ENCODE measurements at places on chromosomes 5 and 9. TPM values are rescaled to one million over a fixed set of nuclear protein-coding genes. Genes with fewer than 3 reads are reported as not detected.

Gene ALDH1A1
- 69.4 TPM for total RNA-seq

Gene SHOC1
- total RNA-seq, result not detected

Gene CD180
- not detected for total RNA-seq

Gene GLRA1
- not detected for total RNA-seq

Gene CCDC127
- 5.5 TPM for total RNA-seq

Gene PAX5
- total RNA-seq, result not detected

Gene TYRP1
- total RNA-seq, result under 0.01 TPM

Gene CDH6
- 21.6 TPM for total RNA-seq

Gene SCGB3A2
- not detected for total RNA-seq

Gene ZBED3
- total RNA-seq, result 0.44 TPM

Gene C5orf52
- not detected for total RNA-seq

Gene PBX3
- total RNA-seq, result 42.2 TPM

Gene IGIP
- 8.2 TPM for total RNA-seq

Gene CTSV
- 0.89 TPM for total RNA-seq
